ENCODE measurements at places on chromosomes 7 and 10. TPM values are rescaled to one million over a fixed set of nuclear protein-coding genes. Genes with fewer than 3 reads are reported as not detected.

The UBN2 gene
- 20.2 TPM for total RNA-seq

The FAM25C gene
- not detected for total RNA-seq

The C10orf105 gene
- total RNA-seq, result not detected

The H2BK1 gene
- total RNA-seq, result not detected

The ATRNL1 gene
- 25.8 TPM for total RNA-seq

All from cardiac septum (tissue), 1 donor.